Left renal pelvis (tissue), 4 donors: ENCODE measurements at places on chromosomes 2 and 18. TPM values are rescaled to one million over a fixed set of nuclear protein-coding genes. Genes with fewer than 3 reads are reported as not detected.

GRCh38 chr2:238370823-238371372 lies 50.6 kb downstream of the TRAF3IP1 start:
- DNase-seq, result peak; percentile 24

DRC1 gene
- 0.29 TPM for polyA plus RNA-seq

- DNase-seq, result no peak
Observed at GRCh38 chr18:23743733-23744333, 54.6 kb downstream of the LAMA3 start.

GRCh38 chr2:163593982-163594381 lies 141.8 kb downstream of the FIGN start:
- DNase-seq, result no peak
